ENCODE measurements at places on chromosomes 2 and 18.

GRCh38 chr2:12560618-12561017 is 156.1 kb upstream of the TRIB2 start:
- no peak for DNase-seq

- DNase-seq: no peak
These were observed 190.4 kb downstream of the SPP2 start for GRCh38 chr2:234240917-234241316.

DNA sequence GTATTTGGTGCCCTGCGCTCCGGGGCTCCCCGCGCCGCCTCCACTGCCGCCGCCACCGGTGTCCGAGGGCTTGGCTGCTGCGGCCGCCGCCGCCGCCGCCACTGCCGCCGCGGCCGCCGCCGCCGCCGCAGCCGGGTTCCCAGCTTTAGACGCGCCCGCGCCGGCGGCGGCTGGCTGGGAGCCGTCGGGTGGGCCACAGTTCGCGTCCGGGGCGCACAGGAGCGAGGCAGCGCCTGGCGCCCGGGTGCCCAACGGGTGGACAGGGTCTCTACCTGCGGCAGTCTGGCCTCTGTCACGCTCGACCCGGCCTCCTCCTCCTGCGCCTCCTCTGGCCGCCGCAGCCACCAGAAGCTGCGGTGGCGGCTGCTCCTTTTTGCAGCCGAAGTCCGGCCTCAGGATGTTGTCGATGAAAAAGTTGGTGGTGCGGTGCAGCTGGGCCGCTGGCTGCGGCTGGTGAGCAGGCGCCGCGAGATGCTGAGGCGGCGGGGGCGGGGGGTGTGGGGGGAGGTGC is 951 bp downstream of the EN1 start:
- no peak for DNase-seq

DNA sequence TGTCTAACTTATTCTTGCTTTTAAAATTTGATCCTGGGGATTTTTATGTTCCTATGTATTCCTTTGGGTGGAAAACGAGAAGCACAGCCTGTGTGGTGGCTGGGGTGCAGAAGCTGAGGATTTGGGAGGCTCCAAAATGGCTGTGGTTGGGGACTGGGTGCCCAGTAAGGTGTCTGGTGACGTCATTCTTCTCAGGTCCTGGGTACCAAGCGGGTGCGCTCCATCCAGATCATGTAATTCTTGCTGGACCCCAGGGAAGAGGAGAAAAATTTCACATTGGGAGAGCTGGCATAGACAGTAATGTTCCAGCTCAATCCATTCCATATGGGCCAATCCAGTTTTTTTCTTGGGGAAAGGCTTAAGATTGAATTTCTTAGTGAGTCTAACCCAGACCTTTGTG is 61.1 kb upstream of the THOC1 start:
- no peak for DNase-seq

- no peak for DNase-seq
These were observed 3.6 kb downstream of the VIL1 start for GRCh38 chr2:218422403-218423086.

GRCh38 chr2:217016796-217017419 is 157.0 kb upstream of the TNP1 start:
- DNase-seq: no peak

GRCh38 chr2:190849774-190850173 is 30.8 kb upstream of the GLS start:
- DNase-seq: no peak

DNA sequence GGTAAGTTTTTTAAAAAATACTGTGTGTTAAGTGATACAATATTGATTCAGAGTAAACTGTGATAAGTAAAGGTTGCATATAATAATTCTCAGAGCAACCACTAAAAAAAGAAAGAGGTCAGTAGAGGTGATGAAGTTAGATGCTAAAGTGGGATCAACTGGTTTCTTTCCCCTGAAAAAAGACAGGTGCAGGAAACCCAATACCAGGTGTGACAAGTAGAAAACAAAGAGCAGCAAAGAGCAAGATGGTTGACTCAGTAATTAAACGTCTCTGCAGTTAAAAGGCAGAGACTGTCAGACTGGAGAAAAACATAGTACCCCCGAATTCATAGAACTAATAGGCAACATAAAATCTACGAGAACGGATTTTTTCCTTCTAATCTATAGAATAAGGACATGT is 128.3 kb downstream of the ATP9B start:
- no peak for DNase-seq

GRCh38 chr2:17313261-17313660 is 205.0 kb downstream of the RAD51AP2 start:
- DNase-seq: no peak

DNA sequence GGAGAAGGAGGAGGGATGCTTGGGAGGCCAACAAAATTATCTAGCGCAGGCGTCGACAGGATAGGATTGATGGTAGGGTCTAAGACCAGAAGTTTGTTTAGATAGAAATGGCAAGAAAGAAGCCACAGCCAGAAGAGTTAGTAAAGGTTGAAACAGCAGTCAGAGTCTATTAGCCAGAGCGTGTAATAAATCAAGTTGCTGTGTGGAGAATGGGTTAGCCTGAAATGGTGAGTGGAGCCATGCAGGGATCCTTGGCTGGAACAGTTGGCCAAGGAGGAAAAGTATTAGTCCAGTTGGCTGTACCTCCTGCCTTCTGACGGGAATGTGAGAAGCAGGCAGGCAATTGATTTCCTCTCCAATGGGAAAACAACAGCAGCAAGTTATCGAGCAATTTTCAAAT is 190.7 kb upstream of the CCDC68 start:
- DNase-seq: no peak

GRCh38 chr2:240225660-240226475 is 85.4 kb upstream of the OTOS start:
- peak; percentile 3 for DNase-seq

DNA sequence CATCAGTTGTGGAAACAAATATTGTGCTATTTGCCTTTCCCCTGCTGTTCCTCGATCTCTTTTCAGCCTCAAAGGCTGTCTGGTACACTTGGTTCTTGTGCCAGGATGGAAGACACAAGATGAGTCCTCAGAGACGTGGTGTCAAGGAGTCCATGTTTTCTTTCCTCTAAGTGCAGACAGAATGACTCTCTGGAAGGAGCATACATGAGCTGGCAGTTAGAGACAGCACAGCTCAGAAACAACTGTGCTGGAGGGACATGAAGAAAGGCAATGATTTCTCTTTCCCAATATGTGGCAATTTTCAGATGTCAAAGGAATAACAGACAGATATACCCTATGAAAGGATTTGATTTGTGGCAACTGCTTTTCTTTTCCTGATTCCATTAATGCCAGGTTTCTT is 162.2 kb downstream of the AFF3 start:
- DNase-seq: no peak

DNA sequence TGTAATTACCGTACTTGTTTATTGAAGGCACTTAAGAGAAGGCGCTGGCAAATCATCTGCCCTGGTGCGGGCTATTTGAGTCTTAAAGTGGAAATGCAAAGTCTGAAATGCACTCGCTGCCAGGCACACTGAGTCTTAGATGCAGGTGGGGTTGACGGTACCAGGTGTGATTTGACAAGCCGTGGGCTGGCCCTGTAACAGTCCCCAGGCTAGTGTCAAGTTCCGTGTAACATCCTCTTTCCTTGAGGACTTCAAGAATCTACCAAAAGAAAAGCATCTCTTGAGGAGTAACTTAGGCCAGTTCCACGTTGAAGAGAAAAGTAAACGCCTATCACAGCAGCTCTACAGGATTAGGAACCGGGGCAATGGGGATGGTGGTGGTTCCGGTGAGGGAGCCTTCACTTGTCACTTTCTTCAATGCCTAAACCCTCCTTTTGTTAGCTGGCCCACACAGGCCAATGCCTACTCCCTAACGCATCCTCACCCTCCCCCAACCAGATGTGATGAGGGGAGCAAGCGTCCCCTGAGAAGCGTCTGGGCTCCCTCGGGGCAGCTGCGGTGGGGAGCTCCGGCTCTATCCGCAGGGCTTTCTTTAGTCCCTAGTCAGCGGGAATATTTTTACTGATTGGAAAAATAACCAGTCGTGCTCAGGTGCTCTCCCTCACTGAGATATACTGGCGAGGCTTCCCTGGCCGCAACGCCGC is 1.5 kb upstream of the UGP2 start:
- DNase-seq: no peak

DNA sequence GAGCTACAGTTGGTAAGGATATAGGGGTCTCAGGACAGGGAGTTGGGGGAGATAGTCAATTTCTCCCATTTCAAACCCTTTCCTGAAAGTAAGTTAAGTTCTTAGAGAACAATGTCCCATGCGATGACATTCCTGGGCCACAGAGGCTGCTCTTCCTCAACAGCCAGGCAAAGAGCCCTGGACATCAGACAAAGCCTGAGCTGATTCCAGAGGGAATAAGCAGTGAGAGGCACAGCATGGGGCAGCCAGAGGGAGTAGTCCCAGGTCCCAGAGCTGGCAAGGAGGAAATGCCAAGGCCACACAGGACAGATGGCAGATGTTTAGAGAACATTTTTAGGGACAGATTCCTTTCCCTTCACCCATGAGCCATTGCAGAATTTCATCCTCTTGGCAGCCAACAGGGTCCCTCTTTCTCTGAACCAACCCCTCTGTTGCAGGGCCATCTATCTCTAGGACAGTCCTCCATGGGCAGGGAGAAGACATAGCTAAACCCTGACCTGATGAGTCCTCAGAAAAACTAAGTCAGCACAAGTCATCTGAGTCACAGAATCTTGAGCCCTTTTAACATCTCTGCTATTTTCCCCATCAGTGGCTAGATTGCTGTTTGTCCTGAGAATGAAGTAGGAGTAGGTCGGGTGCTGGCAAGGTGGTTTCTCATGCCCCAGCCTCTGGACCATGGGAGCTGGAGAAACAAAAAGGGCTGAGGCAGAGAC is 81.6 kb upstream of the STPG4 start:
- no peak for DNase-seq

DNA sequence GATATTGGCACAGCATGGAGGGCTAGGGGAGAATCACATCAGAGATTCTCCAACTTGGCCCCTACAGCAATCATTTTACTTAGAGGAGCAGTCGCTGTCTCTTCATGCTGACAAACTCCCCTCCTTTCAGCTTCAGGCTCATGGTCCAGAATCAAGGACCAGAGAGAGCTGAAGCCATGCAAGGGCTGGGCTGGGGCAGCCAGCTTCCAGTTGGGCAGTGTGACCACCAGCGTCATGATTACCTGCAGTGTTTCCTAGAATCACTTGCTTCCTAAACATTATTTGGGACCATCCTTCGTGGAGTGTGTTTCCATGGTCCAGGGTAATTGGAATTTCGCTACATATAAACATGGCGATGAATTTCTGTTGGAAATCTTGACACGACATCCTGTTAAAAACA is 54.4 kb downstream of the CAPN13 start:
- no peak for DNase-seq

- DNase-seq: no peak
These were observed 213.9 kb downstream of the FBXO15 start for GRCh38 chr18:73933685-73934084.

DNA sequence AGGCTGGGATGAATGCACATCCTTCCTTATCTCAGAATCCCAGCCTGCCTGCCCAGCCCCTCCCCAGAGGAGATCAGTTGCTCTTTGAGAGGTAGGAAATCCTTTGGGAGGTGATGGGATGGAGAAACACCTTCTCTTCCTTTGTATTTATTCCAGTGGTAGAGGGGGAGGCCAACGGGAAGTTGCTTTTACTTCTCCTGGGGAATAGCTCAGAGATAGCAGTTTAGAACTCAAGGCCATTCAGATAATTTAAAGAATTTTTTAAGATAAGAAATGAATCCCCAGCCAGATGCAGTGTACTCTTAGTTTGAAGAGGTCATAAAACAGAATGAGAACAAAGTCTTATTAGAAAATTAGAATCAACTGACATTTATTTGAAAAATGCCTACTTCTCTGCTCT is 67.4 kb upstream of the PPM1B start:
- DNase-seq: no peak

Measured in progenitor cell of endocrine pancreas (in vitro differentiated cells).